Liver (tissue), 10 donors: ENCODE measurements at places on chromosomes 1 and 21.

GRCh38 chr1:170694172-170694926 lies 30.4 kb downstream of the PRRX1 start:
- no peak for DNase-seq

DNA sequence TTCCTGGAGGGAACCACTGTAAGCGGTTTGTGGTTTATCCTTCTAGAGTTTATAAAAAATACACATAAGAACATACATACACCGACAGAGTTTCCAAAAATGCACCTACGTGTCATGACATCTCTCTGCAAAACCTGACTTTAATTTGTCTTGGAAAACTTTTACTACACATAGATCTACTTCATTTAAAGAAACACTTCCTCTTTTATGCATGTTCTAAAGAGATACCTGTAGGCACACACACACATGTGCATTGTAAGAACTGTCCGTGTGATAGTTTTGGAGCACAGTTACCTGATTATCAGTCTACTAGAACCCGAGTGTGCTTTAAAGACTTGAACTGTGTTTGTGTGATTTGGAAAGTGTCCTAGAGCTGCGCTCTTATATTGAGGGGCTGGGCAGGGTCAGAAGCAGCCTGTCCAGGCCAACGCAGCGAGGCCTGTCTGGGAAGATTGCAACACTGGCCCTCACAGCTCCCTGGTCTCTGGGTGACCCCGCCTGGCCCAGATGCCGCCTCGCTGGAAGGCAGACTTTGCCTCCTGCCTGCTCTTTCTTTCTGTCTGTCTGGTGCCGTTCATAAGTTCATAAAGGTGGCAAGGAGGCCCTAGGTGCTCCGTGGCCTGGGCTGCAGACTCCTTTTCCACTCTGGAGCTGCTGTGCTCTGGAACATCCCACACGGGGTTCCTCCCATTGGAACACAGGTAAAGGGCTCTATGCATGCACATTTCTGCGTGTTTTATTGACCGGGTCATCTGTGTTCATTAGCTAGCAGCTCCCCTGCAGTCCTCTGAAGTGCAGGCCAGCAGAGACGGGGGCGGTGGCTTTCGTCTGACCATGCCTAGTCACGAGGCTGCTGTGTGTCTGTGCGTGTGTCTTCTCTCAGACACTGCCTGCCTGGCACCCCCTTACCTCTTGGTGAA lies 46.3 kb downstream of the AGPAT3 start:
- peak; percentile 61 for DNase-seq

DNA sequence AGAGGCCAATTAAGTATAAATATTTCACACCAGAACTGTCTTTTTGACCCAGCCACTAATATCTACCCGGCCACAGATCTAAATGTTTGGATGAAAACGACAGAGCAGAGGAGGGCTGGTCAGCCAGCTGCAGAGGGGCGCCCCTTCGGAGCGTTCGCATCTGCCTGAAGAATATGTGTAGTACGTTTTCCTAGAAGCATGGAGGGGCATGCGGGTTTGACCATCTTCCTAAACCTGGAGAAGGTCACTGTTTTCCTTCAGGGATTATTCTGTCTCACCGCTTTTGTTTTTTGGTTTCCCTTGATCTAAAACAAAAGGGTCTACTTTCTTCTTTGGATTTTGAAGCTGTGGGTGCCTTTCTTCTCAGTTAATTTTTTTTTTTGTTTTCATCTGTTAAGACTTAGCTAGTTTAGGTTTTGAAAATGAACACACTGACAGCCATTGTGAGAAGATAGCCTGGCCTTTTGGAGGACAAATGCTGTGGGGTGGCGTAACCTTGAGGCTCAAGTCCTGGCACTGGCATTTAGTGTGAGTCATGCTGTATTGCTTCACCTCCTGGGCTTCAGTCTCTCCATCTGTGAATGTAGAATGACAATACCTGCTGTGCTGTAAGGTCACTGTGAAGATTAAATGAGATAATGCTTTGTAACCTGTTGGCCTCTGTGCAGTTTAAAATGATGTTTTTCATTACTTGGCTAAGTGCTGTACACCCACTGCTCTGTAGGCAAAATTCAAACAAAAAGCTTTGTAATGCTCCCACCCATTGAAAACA lies 74.1 kb upstream of the IRF2BP2 start:
- DNase-seq: no peak

DNA sequence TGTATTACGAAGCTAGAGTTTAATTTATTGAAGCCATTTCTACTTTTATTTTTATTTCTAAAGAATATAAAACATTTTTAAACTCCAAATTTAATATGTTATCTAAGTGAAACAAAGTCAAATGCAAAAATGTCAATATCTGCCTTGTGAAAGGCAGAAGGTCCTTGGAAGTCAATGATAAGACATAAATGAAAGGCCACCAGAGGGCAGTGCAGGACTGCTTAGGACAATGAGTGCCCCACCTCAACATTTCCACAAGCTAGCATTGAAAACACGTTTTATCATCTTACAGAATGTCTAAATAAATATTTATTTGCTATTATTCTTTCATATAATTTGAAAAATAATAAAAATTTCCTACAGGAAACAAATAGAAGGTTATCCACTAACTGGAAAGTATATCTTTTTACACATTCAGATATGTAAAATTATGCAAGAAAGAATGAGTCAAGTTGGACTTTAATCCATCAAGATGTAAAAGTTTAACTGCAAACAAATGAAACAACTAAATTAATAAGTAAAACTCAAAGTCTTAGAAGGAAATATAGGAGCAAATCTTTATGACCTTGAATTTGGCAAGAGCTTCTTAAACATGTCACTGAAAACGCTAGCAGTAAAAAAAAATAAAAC lies 140.1 kb upstream of the FMN2 start:
- DNase-seq: peak; percentile 64

DNA sequence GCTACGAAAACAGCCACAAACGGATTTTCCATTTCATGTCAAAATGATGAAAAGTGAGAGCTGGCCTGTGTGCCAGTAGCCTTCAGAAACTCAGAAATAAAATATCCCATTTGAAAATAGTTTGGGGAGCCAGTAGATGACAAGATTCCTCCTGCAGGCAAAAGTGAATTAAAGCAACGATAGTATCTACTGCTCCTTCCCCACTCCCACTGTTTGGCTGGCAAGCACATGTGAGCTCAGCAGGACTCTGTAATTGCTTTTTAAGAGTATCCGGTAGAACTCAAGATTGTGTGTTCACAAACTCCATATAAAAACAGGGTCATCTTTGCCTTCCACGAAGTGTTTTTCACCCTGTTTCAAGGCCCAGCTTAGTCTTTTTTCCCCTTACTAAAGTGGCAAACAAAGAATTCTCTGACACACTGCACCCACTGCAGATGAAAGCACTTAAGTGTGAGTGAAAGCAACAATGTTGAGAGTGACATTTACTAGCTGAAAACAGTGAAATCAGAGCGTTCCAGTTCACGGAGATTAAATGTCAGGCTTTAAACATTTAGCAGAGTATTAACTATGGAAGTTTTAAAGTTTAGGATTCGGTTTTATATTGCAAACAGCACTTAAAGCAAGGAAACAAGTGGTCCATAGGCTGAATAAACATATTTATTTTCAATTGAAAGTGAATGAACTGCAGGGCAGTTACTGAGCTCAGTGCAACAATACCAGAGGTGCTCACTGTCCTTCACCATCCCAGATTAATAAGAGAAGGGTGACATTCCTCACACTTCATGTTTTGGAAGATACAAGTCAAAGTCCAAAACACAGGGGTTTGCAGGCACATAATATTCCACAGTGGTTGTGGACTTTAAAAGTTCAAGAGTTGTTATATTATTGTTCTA lies 70.0 kb downstream of the ALG14 start:
- DNase-seq: no peak

DNA sequence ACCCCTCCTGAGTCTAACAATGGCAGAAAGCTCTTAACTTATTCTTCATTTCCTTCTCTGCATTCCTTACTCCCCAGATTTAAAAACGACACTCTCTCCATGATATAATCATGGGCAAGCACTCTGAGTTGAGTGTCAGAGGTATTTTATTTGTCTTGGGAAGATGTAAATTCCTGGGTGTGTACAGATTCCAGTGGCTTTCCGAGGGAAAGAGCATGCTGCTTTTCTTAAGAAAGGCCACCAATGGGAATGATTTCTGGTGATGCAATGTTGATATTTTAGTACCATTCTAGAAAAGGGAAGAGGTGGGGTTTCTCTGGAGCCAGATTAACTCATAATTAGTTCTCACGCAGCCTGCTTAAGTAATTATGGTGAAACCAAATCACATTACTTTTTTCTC lies 47.8 kb upstream of the BTG3 start:
- DNase-seq: no peak

DNA sequence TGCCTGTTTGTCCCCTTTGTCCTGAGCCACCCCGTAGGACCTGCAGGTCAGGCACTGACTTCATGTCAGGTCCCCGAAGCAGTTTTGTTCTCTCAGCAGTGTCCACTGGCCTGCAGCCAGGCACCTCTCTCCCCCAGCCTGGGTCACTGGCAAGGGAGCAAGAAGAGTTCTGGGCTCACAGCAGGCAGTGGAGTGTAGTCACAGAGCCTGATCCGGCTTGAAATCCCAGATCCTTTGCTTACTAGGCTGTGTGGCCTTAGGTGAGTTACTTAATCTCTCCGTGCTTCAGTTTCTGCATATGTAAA lies 34.2 kb downstream of the L1TD1 start:
- no peak for DNase-seq

DNA sequence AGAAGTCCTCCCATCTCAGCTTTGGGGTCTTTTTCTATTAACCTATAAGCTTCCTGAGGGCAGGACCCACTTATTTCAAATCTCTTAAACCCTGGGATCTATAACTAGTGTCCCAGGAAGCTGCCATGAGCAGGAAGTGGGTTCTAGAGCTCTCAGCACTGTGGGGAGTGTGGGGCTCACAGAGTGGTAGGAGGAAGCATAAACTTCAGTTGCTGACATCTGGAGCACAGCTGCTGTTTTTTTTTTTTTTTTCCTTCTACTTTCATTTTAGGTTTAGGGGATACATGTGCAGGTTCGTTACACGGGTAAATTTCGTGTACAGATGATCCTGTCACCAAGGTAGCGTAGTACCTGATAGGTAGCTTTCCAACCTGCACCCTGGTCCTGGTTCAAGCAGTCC lies 59.3 kb downstream of the AK4 start:
- DNase-seq: no peak

DNA sequence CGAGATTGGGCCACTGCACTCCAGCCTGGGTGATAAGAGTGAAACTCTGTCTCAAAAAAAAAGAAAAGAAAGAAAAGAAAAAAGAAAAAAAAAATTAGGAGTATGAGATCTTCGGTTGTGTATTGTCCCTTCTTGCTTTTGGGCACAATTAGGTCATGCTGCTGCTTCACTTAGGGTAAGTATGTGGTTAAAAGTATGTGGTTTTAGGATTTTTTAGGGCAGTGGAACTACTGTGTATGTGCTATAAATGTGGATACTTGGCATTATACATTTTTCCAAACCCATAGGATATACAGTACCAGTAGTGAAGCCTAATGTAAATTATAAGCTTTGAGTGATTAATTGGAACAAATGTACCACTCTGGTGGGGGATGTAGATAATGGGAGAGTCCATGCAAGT lies 31.2 kb downstream of the VANGL2 start:
- DNase-seq: no peak

DNA sequence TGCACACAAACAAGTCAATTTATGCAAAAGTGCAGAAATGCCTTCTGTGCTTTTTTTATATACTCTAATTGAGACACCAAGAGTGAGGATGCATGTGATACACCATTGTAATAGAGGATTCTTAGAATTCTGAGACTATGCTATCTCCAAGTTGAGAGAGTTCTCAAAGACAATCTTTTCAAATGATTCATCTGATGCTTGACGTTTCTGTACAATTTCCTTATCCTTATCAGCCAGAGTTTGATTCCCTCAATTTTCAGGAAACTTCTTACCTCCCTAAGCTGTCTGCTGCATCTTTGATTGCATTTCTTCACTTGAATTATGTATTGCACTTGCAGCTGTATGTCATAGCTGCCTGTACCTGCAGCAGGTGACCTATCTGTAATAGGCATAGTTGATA lies 211.3 kb upstream of the SPAG17 start:
- no peak for DNase-seq

- DNase-seq: no peak
These were observed 102.6 kb upstream of the UBE2U start for GRCh38 chr1:64100791-64101190.

DNA sequence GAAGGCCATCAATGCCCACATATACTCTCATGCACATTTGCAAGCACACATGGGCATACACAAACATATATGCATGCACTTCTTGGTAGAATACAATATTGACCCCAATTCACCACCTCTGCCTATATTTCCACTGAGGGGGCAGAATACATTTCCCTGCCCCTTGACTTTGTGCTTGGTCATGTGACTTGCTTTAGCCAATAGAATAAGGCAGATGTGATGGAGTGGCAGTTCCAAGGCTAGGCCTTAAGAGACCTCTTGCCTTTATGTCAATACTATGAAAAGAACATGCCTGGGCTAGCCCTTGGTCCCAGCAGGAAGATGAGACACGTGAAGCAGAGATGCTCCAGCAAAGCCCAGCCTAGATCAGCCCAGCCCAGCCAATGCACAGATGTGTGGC lies 66.0 kb upstream of the GRIK3 start:
- DNase-seq: no peak

DNA sequence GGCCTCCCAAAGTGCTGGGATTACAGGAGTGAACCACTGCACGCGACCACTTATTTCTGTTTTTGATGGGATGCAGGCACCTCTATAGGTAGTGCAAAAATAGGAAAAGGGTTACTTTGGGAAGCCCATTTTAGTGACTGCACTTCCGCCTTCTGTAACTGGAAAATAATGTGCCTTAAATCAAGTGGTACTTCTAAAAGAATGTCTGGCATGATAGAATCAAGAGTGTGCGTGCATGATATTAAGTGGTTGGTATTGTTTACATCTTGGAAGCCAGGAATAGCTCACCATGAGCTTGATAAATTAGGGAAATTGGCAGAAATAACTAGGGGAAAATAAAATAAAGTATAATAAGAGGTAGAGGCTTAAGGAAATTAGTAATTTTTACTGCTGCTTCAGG lies 1067.0 kb downstream of the ADGRL2 start:
- DNase-seq: no peak

- DNase-seq: no peak
These were observed 576.6 kb downstream of the ADGRL2 start for GRCh38 chr1:82377201-82377884.

- no peak for DNase-seq
These were observed 230.8 kb downstream of the NEGR1 start for GRCh38 chr1:72051538-72051937.

DNA sequence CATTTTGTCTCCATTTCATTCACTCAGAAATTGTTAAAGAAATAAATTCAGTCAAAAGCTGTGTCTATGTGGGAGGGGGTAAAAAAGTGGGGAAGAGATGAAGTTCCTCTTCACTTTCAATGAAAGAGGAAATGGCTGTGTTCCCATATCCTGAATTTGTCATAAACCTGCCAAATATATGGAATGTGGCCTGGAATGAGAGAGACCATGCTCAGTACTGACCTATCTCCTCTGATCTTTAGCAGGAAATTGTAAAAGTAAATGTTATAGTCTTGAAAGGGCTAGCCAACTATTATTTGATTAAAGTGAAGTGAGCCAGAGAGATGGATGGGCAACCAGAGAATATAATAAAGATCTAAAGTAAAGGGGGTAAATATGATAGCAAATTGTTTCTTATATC lies 130.3 kb upstream of the C21orf91 start:
- no peak for DNase-seq

- no peak for DNase-seq
These were observed 511.9 kb downstream of the PTPRC start for GRCh38 chr1:199150756-199151155.
